CD4-positive, alpha-beta T cell treated with Interleukin-12 subunit alpha and Interleukin-12 subunit beta, for 1 hour (primary cell): ENCODE measurements at places on chromosomes 3 and 15.

GRCh38 chr15:68695061-68695595 lies 116.3 kb downstream of the CORO2B start:
- DNase-seq = no peak

DNA sequence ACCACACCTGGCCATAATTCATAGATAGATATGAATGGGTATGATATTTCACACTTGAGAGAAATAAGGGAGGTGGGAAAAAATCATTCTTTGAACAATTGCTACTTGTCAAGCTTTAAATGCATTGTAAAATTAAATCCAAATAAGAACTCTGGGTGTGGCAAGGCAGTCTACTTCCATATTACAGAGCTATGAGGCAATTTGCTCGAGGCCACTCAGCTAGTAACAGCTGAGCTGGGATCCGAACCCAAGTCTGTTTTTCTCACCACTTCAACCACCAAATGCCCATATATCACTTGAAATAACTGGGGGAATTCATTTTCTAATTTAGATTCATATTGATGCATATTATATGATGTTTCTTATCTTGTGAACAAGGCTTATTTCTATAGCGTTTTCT lies 482.2 kb upstream of the ADAMTS9 start:
- DNase-seq = no peak

DNA sequence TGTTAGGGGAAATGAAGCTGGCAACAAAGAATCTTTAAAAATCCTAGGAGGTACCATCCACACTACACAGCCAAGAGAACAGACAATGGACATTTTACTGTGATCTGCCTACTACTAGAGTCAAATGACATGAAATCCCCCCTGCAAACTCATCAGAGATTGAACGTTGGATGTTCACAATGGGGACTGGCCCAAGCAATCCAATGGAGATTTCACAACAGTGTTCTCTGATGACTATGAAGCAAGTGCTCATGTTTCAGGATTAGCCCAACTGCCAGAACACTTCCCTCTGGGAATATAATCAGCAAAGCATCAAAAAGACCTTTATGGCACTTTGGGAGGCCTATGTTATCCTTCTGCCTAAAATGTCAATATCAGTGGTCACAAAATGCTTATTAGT lies 97.8 kb downstream of the IGSF11 start:
- no peak for DNase-seq

GRCh38 chr15:45414215-45414885 lies 36.0 kb upstream of the GATM start:
- DNase-seq = no peak

DNA sequence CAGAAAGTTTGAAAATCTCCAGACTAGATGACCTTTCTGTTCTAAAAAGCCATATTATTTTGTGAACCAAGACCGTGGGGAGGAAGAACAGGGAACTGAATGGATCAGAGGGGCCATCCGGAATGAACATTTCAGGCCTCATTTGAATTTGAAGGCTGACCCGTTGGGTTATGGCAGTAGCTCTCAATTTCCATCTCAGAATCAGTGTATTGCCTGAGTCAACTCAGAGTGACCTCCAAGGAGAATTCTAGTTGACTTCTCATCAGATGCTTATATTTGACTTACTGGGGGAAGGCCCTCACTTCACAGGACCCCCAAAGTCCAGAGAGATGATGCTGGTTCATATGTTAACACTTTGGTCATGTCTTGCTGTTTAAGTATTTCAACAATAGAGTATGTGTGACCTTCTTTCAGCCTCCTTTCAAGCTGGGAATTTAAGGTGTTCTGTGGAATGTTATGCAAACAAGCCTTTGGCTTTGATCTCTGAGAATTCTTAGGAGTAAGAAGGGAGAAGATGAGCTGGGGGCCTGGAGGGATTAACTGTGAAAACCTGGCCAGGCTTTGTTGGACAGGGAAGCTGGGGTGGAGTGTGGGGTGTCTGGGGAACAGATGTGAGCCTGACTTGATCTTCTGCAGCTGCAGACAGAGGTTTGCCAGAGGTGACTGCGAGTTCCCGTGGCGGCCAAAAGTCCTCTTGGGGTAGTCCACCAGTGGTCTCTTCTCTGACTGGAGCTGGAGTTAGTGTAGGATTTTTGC lies 111.2 kb upstream of the RGMA start:
- no peak for DNase-seq

- DNase-seq = no peak
Observed at GRCh38 chr3:8273479-8273878, 228.1 kb upstream of the LMCD1 start.

DNA sequence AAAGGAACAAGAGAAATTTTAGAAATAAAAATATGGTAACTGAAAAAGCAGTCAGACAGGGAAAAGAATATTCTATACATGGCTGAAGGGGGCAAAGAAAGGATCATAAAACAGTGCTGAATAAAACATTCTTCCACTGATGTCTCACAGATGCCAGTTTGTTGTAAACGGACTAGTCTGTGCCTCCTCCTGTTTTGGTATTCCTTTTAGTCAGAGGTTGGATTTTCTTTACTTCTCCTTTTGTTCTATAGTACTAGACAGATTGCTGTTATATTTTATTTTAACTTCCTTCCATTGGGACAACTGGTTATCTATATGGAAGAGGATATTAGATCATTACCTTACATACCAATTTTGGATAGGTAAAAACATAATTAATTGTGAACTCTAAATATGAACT lies 16.0 kb upstream of the GNB5 start:
- DNase-seq = no peak

DNA sequence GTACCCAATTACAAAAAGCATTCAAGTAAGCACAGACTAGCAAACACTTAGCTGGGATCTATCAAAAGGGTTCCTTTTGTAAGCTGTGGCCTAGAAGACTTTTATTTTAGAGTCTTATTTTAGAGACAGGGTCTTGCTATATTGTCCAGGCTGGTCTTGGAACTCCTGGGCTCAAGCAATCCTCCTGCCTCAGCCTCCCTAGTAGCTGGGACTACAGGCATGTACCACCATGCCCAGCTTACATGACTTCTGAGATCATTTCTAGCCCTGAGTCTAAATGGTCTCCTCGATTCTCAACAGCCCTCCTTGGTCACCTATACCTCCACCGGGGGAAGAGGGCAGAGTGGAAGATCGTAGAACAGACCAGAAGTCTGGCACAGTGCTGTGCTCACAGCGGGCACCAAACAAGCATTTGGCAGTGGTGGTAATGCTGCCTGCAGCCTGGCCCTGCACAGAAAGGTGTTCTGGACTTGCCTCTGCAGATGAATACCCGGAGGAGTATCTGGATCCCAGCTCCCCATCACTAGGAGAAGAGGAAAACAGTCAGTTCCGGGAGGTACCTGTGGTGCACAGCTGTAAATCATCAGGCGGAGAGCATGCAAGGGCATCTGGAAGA lies 2.4 kb downstream of the FAM219B start:
- DNase-seq = no peak

GRCh38 chr15:70376929-70377691 lies 279.4 kb upstream of the TLE3 start:
- no peak for DNase-seq

- no peak for DNase-seq
Observed at GRCh38 chr15:84828086-84828908, 11.1 kb downstream of the ALPK3 start.

DNA sequence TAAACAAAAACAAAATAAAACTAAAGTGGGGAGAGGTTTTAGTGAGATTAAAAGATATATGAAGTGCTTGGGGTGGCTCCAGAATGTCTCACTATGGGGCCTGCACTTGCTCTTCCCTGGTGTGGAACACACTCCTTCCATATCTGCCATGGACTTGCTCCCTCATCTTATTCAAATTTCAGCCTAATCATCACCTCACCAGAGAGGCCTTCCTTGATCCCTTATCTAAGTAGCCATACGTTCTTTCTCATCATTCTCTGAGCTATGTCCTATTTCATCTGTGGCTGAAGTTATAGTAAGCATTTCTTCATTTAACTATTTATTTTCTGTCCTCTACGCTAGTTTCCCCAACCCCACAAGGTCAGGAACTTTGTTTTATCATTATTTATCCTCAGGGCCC lies 511.7 kb downstream of the NTRK3 start:
- no peak for DNase-seq

DNA sequence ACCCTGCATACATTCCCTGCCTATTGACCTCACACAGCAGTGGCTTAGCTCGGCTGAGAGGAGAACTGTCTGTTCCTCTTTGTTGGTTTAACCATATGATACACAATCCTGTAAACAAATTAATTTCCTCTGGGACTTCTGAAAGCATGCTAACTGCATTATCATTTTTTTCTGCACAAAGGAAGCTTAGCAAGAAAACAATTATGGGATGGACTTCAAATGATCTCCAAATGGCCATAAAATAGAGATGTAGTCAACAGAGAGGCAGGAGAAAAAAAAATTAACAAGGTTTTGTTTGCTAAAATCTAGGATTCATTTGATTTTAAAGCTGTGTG lies 14.4 kb upstream of the TMC3 start:
- DNase-seq = no peak

- no peak for DNase-seq
Observed at GRCh38 chr15:32730677-32731654, 13.2 kb downstream of the GREM1 start.

- DNase-seq = no peak
Observed at GRCh38 chr3:197308591-197308990, 10.2 kb upstream of the DLG1 start.

DNA sequence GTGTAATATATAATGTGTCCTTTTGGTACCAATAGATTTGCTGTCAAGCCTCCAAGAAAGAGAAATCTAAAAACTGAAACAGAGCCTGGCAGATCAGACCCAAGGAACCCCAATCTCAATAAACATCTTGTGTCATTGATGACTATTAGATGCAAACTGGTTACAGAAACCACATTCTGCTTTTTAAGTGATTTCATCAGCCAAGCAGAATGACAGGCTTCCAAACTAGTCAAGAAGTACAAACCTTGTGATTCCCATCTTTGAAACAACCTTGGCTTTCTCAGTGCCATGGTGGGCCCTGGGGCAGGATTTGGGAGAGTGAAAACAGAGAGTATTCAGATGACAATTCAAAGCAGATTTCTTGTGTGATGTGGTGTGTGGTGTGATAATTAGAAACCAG lies 45.6 kb upstream of the STRIT1 start:
- no peak for DNase-seq

DNA sequence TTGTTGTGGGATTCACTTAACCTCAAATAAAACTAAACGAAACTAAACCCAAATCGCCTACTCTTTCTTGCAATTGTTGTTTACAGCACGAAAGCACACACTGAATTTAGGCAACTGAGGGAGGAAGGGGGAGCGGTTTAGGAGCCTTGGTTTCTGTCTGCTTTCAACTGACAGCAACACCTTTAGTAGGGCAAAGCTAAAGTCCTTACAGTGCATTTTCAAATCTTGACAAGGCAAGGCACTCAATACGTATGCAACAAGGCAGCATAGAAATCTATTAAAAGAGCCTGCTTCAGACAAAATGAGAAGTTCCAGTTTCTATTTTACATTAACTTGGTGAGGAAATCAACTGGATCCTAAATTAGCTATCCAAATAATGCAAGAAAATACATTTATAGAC lies 174.6 kb downstream of the CHST2 start:
- DNase-seq = no peak

DNA sequence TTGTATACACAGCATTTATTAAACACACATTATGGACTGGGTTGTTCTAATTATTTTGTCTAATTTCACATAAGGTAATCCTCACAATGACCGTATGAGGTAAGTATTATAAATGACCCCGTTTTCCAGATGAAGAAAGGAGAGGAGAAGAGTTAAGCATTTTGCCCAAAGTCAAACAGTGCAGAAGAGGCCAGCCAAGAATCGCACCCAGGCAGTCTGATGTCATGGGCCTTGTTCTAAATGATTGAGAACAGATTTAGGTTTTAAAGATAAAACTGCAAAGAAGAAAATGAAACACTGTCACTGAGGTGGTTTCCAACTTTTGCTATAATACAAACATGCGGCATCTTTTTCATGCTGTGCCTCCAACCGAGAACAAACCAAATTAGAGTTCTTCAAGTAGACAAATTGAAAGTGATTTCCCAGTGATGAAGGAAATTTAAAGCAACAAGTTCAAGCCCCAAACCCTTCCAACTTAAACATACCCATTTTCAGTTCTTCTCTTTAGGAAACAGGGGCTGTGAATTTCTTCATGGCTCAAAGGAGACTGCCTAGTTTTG lies 155.3 kb downstream of the THRB start:
- DNase-seq = no peak

- no peak for DNase-seq
Observed at GRCh38 chr3:135239615-135239884, 444.5 kb downstream of the EPHB1 start.

DNA sequence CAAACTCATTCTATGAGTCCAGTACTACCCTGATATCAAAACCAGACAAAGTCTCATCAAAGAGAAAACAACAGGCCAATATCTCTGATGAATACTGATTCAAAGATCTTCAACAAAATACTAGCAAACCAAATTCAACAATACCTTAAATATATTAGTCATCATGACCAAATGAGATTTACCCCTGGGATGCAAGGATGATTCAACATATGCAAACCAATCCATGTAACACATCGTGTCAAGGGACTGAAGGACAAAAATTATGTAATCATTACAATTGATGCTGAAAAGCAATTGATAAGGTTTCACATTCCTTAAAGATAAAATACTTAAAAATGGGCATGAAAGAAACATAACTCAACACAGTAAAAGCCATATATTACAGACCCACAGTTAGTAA lies 1476.9 kb downstream of the SI start:
- no peak for DNase-seq

- DNase-seq = no peak
Observed at GRCh38 chr3:119309591-119309990, 15.4 kb downstream of the ARHGAP31 start.

- no peak for DNase-seq
Observed at GRCh38 chr3:136142592-136142991, 53.5 kb downstream of the MSL2 start.

GRCh38 chr3:127177226-127177625 lies 15.7 kb upstream of the PRR23E start:
- DNase-seq = no peak

DNA sequence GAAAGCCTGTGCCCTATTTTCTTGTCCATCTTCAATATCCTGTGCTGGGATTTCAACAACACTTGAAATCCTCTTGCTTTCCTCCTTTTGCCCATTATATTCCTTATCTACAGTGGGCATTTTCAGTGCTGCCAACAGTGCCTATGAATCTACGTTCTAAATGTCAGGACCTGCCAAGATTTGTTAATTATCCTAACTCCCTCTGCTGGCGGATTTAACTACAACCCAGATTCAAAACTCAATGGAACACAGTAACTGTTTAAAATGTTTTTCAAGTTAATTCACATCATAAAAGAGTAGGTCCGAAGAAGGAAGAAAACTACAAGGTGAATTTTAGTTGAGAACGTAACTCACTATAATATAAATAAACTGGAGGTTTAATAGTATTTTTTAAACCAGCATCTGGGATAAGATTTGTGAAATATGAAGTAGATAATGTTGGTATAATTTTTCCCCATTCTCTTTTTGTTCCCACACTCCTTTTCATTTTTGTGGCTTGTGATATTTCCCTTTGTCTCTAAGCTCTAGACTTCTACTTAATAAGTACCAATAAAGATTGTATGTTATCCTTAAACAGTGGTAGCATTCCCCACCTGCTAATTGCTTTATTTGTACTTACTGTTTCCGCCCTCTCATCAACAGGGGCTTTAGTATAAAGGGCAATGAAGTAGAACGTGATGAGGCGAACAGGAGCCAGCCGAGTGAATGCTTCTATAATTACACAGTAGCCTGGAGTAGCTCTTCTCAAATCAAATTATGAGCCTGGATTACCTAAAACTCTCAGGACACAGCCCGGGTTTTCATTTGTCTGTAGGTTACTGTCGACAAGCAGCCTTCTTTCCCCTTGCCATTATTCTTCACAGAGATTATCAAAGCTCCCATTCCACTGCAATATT lies 302.5 kb upstream of the ATP11B start:
- DNase-seq = no peak
